ENCODE measurements at places on chromosomes 16 and 17.

DNA sequence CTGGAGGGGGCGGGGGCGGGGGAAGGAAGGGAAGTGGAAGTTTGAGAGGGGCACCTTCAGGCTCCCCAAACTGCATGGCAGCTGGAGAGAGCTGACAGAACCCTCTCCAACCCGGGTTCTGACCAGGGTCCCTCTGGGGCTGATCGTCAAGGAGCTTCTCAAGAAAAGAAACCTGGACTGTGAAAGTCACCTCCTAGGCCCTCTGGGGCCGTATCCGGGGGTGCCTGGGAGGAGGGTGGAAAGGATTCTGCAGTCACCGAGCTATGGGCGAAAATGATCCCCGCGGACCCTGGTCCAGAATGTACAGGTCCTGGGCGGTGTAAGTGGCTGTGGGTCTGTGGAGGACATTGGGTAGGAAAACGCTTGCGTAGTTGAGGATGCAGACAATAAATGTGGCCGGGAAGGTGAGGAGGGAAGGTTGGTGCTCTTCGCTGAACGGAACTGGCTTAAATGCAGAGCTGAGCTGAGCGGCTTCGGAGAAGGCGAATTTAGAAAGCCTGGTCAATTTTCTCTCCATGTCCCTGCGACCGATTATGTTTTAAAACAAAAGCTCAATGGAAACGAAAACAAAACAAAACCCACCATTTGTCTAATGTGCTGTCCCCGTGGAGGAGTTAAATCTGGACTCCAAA lies 3.6 kb upstream of the LHX1 start:
- DNase-seq: no peak

DNA sequence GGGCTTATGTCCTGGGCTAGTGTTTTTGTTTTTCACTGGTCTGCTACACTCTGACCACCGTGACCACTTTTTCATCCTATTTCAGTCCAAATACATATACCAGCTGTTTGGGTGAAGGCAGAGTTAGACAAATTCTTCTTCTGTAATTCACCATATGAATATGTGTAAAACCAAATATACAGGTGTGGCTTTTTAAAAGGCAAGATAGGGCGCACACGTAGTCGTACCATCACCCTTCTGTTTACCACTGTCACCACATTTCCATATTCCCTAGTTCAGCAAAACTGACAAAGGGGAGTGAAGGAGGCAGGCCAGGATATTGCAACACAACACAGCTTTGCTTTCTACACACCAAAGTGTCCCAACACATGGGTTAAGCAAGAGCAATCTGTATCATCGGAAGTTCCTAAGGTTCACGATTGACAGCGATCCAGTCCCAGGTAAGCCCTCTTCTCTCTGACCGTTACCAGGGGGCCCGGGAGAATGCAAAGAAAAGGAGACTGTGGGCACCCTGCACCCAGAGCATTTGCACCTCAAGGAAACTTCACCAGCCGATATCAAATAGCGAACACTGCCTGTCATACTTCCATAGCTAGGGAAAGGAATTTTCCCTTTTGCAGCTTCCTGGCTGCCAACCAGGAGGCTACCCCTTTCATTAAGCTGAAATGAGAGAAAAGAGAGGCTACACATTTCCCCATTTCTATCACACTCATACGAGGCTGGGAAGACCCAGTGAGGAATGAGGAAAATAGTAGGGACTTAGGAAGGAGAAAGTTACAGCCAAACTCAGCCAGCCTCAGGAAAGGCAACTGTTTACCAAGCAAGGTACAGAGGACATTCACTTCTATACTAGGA lies 23.1 kb downstream of the CREBBP start:
- DNase-seq: no peak

- DNase-seq: no peak
Measured at GRCh38 chr17:49996121-49996494, 1.1 kb upstream of the DLX3 start.

DNA sequence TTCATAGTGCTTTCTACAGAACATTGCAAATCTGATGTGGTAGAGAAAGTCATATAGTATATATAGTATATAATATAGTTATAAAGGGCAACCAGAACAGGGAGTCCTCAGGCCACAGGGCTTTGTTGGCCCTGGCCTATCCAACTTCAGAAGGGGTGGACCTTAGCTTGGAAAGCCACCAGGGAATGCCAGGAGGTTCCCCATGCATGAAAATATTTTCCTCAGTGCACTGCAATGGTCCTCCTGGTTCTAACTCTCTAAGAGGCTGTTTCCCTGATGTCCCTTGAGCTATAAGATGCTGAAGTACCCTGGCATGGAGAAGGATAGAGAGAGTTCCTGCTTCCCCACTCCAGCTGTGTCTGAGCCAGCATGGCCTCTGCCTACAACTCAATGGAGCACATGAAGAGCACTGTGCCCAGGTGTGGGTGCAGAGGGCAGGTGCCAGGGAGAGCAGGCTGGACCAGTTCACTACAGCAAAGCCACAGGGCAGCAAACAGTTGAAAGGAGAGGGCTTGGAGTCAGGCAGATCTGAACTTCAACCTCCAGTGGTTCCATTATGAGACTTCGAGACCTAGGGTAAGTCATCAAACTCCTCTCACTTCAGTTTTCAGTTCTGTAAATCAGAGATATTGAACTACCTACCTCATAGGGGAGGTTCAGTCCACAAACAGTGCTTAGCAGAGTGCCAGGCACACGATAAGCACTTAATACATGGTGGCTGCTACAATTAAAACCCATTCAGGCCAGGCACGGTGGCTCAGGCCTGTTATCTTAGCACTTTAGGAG lies 183.1 kb downstream of the SALL1 start:
- no peak for DNase-seq

DNA sequence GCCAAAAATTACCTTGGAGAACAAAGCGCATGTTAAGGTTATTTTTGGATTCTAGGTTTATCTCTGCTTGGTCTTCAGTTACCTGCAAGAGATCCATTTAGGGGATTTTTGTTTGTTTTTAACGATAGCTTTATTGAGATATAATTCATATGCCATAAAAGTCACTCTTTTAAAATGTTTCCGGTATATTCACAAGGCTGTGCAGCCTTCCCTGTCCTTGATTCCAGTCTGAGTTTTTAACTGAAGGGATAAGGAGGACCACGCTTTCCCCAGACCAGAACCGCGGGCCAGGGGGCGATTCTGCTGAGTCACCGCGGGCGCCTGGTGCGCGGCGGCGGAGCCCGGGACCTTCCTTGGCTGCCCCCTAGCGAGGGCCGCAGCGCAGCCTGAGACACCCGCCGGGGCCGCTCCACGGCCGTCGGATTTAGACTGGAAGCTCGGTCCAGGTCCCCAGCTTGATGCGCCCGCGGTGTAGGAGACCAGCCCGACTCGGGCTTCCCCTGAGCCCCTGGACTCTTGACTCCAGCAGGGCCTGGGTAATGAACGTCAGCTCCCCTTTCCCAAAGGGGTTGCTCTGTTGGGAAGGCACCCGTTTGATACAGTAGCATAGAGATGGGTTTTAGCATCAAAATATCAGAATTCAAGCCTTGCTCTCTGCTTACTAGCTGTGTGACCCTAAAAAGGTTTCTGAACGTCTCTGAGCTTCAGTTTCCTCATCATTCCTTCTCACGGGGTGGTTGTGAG lies 50.0 kb upstream of the STH start:
- peak; percentile 80 for DNase-seq

DNA sequence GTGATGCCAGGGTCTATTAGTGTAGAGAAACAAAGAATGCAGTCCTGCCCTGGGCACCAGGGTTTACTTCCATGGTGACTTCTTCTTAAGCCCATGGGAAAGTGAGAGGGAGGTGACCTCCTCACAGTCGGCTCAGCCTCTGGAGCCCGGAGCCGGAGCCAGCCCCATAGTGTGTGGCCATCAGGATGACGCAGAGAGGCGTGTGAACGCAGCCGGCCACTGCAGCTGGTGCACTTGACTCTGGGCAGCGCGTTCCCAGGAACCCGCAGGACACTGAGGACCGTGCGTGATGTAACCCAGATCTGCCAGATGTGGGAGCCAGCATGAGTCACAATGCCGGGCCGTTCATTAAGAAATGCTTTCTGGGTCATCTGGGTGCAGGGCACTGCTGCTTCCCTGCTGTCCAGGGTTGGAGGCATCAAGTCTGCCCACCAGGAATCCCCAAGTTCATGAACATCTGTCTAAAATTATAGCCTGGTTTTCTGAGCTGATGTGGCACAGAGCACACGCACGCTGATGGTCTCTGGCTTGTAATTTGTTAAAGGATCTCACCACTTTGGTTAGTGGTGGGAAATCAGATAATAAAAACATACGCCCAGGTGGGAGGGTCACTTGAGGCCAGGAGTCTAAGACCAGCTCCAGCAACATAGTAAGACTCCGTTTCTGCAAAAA lies 114.1 kb downstream of the PITPNC1 start:
- peak; percentile 82 for DNase-seq

GRCh38 chr17:20315821-20316220 lies 151.5 kb downstream of the LGALS9B start:
- no peak for DNase-seq

DNA sequence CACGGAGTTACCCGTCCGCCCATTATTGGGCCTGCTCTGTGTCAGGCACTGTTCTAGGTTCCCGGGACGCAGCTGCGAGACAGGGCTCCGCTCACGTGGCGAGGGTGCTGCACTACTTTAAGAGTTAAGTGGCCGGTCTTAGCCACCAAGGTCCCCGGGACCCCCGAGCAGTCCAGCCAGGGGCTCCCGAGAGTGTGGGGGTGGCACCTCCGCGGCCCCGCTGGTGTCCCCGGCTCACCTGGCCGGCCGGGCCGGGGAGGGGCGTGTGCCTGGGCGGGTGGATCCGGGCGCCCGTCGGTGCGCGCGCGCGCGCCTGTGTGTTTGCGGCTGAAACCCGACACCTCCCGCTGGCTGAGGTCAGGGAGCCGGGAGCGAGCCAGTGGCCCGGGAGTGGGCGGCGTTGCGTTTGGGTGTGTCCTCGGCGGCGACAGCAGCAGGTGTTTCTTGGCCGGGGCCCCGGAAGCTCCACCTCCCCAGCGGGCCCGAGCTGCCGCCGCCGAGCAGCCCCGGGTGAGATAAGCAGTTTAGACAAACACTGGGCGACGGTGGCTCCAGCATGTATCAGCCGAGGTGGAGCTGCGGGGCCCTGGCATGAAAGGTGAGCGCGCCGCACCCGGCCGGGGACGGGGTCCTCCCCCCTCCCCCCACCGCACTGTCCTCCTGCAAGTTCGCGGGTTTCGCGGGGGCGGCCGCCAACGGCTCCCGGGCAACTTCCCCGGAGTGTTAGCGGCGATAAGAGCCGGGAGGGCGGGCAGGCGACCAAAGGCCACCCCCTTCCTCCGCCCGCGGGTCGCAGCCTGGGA lies at the start of gene GSE1:
Gene GSE1, plus strand, starts transcription at position 522 of the 803 bp plus-strand sequence. Its CDS starts 70 bp downstream, at position 592.
- DNase-seq: peak; percentile 53

DNA sequence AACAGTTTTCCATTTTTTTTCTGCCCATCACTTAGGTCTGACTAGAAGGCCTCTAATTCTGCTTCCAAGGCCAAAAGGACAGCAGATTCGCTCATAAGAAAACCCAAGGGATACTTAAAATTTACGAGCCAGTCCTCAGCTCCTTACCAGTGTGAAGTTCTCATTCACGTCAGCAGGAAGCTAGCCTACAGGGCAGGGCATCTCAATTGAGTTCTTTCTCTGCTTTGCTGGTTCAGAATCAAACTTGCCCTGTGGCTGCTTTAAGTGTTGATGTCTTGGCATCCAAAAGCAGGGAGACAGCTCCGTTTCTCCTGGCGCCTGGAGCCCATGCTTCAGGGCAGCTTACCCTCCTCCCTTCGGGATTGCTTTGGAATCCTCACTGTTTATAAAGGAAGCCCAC lies 136.0 kb downstream of the ANKFN1 start:
- DNase-seq: no peak

GRCh38 chr16:70534971-70535370 lies 11.4 kb downstream of the SF3B3 start:
- DNase-seq: no peak

GRCh38 chr17:35214631-35215273 lies 20.6 kb upstream of the SLC35G3 start:
- no peak for DNase-seq

DNA sequence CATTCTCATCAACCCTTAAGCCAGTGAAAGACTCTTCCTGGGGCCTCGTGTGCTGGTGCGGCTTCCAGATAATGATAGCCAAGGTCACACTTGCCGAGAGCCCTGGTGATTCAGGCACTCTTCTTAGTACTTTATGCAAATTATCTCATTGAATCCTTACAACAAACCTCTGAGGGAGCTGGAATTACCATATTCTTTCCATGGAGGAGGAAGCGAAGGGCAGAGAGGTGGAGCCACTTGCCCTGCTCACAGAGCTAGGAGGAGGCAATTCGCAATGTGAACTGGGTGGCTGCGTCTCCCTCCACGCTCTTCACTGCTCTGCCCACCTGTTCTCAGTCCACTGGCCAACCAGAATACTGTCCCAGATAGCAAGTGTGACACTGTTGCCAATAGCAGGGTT lies 409.7 kb downstream of the SNX29 start:
- no peak for DNase-seq

DNA sequence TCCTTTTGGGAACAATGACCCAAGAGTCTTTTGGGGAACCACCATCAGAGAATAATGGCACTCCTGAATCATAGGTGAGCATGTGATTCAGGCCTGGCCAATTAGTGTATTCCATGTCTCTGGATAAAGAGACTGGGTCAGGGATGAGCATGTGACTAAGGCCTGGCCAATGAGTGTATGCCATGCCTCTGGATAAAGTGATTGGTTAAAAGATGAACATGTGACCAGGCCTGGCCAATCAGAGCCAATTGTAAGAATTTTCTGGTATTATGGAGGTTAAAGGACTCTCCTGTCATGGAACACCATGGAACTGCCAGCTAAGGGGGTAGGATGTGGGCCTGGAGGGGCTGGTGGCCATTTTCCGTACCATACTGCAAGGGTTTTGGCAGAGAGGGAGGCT lies 194.3 kb downstream of the C16orf78 start:
- DNase-seq: no peak

DNA sequence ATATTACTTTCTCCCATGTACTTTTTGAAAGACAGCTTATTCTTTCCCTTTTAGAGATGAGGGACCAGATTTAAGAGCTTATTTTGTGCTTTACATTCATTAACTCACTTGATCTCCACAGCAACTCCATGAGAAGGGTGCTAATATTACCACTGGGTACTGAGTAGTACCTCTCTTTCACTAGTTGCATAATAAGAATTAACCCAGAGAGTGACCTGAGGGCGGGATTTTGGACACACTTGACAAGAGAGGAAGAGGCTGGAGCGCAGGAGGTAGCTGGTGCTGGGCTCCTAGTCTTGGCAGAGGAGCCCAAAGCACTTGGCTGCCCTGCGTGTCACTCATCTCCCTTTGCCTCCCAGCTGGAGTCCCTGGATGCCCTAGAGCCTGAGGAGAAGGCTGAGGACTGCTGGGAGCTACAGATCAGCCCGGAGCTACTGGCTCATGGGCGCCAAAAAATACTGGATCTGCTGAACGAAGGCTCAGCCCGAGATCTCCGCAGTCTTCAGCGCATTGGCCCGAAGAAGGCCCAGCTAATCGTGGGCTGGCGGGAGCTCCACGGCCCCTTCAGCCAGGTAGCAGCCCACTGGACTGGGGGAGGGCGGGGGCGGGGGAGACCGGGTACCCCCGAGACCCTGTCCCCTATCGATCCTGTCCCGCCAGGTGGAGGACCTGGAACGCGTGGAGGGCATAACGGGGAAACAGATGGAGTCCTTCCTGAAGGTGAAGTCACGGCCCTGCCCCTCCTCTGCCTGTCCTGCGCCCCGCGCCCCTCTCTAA lies 1.7 kb upstream of the MAZ start:
- DNase-seq: no peak

All from head of caudate nucleus (tissue), 42 donors.